ENCODE measurements at places on chromosomes 4 and X.

DNA sequence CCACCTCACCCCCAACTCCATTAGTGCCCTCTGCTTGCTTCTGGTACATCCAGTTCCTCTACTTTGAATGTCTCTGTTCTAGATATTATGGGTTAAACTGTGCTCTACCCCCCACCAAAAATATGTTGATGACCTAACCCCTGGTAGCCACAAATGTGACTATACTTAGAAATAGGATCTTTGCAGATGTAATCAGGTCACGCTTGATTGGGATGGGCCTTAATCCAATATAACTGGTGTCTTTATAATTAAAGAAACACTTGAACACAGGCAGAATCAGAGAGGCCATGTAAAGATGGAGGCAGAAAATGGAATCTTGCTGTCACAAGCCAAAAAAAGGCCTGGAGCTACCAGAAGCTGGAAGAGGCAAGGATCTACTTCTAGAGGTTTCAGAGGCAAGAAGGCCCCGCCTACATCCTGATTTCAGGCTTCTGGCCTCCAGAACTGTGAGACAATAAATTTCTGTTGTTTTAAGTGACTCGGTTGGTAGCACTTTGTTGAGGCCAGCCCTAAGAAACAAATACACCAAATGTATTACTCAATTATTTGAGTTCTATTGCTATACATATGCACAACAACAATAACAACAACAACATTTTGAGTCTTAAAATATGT lies 220.0 kb downstream of the PPP3CA start:
- DNase-seq: no peak

GRCh38 chr4:791252-791897 lies 34.6 kb downstream of the CPLX1 start:
- DNase-seq: no peak

DNA sequence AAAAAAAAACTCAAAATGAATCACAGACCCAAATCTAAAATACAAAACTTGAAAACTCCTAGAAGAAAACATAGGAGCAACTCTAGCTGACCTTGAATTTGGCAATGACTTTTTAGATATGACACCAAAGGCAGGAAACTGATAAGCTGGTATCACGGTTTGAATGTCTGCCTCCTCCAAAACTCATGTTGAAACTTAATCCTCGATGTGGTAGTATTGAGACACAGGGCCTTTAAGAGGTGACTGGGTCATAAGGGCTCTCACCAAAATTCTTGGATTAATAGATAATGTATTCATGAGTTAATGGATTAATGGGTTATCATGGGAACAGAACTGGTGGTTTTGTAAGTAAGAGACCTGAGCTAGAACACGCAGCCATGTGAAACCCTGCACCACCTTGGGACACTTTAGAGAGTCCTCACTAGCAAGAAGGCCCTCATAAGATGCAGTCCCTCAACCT lies 40.5 kb downstream of the FRYL start:
- no peak for DNase-seq

DNA sequence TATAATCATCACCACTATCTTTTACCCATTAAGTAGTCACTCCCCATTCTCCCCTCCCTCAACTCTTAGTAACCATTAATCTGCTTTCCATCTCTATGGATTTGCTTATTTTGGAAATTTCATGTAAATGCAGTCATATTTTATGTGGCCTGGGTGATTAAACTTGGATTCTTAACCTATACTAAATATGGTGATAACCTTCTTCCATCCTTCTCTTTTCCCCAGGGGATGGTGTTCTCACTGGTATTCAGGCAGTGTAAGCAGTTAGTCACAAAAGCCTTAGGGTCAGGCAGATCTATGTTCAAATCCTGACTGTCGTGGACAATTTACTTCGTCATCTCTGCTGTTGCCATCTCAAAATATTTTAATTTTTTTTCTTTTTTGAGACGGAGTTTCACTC lies 29.6 kb downstream of the RAB40AL start:
- DNase-seq: no peak

DNA sequence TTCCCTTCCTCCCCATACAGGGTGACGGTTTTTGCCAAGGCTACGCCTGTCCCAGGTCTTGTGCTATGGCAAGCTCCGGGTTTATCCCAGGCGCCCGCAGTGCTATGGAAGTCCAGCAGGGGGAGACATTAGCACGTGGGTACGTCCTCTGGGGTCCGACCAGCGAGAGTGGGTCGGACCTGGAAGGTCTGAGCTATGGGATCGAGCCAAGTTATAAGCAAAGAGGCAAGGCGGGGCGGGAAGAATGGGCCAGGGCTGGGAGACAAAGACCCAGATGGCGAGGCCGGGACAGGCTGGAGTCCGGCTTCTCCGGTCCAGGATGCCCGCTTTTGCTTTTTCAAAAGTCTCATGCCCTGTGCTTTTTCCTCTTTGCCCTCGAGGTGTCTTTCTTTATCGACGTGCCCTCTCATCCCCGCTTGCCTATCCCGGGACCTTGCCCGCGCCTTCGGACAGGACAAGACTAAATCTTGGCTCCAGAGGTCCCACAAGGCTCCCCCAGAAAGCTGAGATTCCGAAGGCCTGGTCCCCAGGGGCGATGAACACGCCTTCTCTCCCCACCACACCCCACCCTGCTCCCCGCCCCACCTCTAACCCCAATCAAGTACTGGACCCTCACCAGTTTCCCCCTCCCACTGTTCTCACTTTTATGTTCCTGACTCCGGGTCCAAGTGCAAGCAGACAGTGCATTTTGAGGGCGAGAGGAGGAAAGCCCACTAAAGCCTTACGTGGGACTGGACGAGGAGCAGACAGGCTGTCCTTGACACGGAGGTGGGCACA lies 785 bp upstream of the EFNB1 start:
- peak; percentile 54 for DNase-seq

DNA sequence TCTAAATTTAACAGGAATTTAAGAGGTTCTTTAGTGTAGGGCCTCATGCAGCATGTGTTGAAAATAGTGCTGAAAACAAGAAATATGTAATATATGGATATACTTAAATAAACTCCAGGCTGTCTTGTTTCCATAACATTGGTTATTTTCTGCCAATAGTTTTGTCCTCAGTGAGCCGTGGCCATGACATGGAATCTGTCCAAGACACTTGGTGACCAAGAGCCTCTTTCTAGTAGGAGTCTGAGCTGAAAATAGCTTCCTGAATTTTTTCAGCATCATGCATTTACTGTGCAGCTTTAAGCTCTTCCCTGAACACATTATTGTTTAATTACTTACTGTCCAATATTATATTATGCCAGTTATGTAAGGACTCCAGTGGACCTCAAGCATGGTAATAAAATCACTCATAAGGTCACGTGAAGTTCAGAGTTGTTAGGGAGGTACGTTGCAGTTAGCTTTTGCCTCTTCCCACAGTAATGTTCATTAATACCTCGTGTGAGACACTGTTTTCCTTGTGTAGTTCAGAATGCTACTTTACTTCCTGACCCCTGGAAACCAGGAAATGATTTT lies 488.2 kb downstream of the GRID2 start:
- no peak for DNase-seq

- no peak for DNase-seq
Measured at GRCh38 chr4:8515316-8516060, 64.7 kb upstream of the GPR78 start.

- no peak for DNase-seq
Measured at GRCh38 chrX:117196481-117196880, 733.7 kb upstream of the CT83 start.

DNA sequence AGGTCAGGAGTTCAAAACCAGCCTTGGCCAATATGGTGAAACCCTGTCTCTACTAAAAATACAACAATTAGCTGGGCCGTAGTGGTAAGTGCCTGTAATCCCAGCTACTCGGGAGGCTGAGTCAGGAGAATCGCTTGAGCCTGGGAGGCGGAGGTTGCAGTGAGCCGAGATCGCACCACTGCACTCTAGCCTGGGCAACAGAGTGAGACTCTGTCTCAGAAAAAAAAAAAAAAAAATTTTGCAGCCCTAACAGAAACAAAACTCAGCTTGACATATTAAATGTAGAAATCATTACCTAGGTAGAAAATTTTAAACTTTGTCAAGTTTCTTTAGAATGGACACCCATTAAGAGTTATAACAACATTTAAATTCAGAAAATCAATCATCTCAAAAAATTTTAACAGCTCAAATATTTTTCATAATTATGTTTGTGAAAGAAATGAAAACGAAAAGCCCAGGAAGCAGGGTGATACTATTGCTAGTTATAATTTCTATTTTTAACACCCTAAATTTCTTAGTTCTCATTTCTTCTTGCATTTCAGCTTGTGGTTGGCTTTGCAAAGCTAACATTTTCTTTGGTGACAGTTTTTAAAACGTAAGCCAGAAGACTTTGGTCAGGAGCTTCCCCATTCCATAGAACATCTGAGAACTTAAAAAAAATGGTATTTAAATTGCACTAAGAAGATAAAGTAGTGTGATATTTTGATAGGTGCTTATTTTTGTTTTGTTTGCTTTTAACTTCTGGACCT lies 33.3 kb upstream of the RBBP7 start:
- DNase-seq: no peak

- no peak for DNase-seq
Measured at GRCh38 chrX:68254738-68255645, 178.3 kb downstream of the OPHN1 start.

DNA sequence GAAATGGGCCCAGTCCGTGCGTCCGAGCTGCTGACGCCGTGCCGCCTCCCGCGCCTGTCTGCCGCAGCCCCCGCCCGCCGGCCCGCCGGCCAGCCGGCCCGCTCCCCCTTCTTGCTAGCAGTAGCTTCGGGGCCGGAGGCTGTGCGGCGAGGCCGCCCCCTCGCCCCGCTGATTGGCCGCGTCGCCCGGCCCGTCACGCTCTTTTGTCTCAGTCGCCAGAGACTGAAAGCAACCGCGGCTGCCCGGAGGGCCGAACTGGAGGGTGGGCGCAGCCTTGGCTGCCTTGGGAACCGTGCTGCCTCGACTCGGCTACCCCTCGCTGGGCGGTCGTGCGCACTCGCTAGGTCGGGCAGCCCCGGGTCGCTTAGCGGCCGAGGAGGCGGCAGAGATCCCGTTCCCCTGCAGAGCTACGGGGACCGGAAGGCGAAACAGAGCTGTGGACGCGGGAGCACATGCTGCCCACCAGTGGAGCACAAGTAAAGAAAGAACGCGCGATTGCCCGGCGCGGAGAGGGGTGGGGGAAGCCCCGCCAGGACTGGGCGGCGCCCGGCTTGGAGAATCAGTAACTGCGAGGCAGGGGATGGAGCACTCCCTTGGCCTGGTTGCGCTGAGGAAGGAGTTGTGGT lies at the start of gene ZCCHC18:
Gene ZCCHC18 (plus strand): TSS at position 198 of the 626 bp plus-strand sequence. CDS start 1,589 bp downstream, outside the sequence.
- peak; percentile 77 for DNase-seq

GRCh38 chr4:137370206-137370633 lies 162.1 kb downstream of the PCDH18 start:
- no peak for DNase-seq

DNA sequence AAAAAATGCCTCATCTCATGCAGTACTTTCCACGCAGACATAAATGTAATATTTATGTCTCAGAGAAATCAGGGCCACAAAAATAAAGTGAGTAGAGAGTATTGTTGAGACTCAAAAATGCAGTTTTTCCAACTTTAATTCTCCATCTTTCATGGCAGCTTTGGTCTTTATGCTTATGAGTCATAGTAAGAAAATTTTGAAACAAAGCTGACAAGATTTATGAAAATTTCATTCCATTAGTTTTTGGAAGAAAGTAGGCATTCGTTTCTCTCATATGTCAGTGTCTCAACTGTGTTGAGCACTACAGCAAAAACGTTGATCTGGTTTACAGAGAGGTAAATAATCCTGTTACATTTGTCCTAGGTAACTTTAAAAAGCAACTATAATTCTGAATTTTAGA lies 656.8 kb downstream of the IQCM start:
- no peak for DNase-seq

- DNase-seq: no peak
Measured at GRCh38 chr4:81903212-81903611, 431.5 kb upstream of the RASGEF1B start.

- no peak for DNase-seq
Measured at GRCh38 chr4:85725721-85726170, 250.8 kb downstream of the ARHGAP24 start.

DNA sequence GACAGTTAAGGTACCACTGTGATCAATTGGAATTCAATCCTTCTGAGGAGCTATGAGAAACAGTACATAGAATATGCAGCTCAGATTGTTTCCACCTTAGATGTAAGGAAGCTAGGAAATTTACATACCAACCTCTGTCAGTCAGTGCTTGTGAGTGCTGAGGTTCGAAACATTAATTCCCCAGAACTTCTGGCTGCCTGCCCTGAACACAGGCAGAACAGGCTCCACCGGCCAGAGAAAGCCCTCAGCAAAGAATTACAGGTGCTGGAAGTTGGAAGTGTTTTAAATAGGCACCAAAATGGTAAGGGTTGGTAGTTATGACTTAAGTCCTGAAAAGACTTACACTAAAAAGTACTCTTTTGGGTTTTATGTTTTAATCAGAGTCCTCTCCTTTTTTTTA lies 651.8 kb downstream of the C4orf33 start:
- DNase-seq: no peak

DNA sequence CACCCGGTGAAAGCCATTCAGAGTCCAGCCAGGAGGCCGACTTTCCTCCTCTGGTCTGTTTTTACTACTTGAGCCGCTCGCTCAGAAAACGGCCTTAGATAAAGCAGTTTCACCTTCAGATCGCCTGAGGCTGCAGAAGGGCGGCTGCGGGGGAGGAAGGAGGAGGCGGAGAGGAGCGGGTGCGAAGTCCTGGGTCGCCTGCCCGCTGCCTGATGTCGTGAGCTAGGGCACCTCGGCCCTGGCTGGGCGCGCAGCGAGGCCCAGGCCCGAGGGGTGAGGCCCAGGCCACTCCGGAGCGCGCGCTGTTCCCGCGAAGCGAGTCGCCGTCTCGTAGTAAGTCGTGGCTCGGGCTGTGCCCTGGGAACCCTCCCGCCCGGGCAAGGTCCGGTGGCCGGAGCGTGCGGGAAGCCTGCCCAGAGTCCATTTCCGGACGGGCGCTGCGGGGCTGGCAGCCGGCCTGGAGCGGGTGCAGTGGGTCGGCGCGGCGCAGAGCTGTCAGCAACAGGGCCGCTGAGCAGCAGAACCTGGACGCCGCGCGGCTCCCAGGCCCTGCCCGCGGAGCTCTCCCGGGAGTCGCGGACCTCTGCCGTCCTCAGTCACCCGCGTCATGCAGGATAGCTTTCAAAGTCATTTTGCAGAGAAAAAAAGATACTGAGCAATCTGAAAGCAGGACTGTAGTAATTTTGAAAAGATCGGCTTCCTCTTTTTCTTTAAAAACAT lies 18.6 kb downstream of the TRIM2 start:
- no peak for DNase-seq

Measured in COR-L47 (cell line).